ENCODE measurements at places on chromosomes 1 and 21. TPM values are rescaled to one million over a fixed set of nuclear protein-coding genes. Genes with fewer than 3 reads are reported as not detected.

GRCh38 chr1:47687631-47688460 is 250.0 kb downstream of the FOXD2 start:
- no peak for DNase-seq

DNA sequence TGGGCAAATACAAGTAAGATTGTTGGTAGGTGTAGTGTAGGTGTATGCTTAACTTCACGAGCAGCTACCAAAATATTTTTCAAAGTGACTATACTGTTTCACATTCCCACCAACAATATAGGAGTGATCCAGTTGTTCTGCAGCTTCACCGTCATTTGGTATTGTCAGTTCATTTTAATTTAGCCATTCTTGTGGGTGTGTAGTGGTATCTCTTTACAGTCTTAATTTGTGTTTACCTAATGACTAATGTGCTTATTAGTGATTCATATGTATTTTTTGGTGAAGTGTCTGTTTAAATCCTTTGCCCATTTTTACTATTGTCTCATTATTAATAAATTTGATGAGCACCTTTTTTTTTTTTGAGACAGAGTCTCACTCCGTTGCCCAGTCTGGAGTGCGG is 35.4 kb downstream of the RCSD1 start:
- DNase-seq = no peak

The AGL gene
- total RNA-seq = 8.2 TPM

The TCHHL1 gene
- total RNA-seq = not detected

The PTPRF gene
- 21.4 TPM for total RNA-seq

- no peak for DNase-seq
Measured at GRCh38 chr21:41953249-41953830, 478 bp downstream of the C2CD2 start.

DNA sequence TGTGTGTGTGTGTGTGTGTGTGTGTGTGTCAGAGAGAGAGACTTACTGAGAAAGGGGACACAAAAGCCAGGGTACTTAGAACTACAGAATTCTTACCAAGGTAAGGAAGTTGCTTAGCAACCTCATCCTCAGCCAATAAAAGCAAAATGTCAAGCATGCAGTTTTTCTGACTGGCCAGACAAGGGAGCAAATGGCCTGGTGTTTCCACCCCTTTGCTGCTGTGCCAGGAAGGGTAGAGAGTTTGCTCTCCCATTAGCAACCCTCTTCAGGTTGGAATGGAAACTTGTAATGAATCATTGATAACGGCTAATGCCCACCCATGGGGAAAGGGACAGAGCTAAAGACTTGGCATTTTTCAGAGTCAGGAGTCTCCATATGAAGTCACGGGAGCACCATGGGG is 10.6 kb downstream of the RXRG start:
- no peak for DNase-seq

The GCSAML gene
- 3.8 TPM for total RNA-seq

DNA sequence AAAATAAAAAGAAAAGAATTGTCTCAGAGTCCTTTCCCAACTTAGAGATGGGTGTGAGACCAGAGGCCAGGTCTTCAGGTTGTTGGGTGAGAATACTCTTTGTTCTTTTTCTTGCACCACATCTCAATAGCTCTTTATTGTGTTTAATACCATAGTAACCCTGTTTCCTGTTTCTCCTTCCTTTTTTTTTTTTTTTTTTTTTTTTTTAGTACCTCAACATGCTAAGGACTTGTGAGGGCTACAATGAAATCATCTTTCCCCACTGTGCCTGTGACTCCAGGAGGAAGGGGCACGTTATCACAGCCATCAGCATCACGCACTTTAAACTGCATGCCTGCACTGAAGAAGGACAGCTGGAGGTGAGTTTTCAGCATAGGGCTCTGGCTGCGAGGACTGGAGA is 24.4 kb downstream of the CELF3 start:
- no peak for DNase-seq

The GPR37L1 gene
- total RNA-seq = under 0.01 TPM

GRCh38 chr1:64532646-64533045 is 62.7 kb downstream of the CACHD1 start:
- DNase-seq = no peak

All from Daoy (cell line).